ENCODE measurements at places on chromosomes 16 and 17.

DNA sequence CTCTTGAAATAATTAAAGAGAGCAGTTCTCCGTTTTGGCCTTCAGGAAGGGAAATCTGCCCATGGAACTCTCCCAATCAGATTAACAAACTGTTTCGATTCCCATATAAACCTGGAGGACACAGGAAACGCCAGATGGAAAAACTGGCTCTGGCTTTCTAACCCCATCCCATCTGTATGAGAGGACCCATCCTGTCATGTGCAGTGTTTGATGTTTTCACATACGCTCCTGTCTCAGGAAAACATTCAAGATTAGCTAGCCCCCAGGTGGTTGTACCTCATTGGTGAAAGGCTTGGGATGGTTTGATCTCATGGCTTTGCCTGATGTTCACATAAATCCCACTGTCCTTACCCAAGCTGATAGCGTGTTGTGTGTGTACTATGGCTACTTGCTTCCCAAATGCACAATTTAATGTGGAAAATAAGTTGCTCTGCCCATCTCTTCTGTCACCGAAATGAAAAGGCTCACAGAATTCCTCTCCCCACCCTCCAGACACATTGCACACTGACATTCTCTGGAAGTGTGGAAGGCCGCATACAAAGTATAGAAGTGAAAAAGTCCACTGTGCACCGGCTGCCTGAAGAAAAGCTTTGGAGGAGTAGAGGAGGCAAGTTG is 18.2 kb upstream of the ERN1 start:
- DNase-seq: no peak

DNA sequence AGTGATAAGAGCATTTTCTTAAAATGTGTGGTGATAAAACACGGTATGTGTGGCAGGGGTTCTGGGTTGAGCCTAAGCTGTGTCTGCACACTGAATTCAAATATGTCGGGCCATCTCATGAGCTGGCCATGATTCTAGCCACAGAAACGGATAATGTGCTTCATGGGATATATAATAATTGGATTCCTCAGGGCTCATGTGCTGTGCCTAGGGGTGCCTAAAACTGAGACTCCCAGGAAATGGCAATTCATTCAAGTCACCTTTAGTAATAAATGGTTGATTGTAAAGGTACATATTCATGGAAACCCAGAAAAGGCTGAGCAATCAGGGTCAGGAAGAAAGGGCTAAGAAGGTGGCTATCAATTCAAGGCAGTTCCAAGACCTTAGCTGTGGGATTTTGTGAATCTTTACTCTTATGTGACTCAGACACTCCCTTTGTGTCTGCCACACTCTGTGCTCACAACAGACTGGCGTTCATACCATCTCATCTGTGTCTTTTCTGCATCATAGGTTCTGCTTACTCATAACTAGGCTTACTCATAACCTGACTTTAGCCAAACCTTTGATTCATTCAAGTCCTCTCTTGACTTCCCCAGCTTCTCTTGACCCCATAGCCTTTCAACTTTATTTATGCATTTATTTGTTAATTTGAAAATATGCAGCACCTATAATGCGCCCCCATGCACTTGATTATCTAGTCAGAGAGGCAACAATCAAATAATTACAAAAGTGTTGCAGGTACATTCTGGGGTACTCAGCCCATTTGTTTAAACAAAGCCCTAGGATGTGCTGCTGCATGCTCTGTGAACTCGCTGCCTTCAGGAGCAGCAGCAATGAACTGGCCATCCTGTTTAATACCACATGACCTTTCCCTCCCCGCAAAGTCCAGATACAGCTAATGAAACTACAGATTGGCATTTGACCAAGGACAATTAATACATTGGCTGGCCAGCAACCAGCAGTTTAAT is 28.4 kb upstream of the MED13 start:
- no peak for DNase-seq

DNA sequence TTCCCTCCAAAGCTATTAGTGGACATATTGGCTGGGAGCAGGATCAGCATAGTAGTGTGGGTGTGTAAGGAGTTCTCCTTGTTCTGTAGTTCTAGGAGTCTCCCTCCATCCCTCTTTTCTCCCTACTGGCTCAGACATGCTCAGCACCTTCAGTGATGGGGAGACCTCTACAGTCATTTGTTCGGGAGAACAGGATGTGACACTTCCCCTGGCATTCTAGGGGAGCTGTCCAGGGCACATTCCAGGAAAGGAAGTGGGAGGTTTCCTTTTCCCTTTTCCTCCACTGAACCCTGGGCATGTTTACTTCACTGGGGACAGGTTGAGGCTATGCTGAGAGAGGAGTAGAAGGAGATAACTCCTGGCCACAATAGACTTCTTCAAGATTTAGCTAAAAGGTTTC is 86.5 kb downstream of the MYH13 start:
- DNase-seq: no peak

DNA sequence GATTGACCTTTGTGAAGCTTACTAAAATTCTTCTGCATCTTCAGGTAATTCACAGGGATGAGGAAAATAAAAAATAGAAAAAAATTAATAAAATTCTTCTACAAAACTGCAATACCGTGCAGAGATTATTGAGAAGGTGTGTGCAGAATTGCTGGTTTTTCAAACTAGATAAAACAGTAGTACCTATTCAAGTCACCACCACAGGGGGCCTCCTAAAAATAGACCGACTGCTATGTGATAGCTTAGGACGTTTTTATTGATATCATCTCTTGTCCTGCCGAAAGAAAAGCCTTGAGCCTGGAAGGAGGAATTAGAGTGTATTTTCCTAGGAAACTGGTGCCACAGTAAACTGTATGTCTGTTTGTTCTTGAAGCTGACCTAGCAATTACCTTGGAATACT is 325.9 kb downstream of the ZFHX3 start:
- DNase-seq: peak; percentile 90

DNA sequence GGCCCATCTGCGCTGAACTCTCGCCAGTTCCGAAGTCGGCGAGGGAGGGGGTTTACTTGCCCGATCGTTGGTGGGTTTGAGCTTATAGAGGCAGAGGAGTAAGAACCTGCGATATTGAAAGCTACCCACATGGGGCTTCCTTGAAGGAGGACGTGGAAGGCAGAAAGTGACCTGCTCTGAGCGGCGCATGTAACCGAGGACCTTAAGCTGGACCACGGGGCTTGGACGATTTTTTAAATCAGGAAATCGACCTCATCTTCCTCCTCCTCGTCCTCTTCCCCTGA is 2.0 kb downstream of the PRAC2 start:
- DNase-seq: no peak

- no peak for DNase-seq
These were observed 38.8 kb downstream of the IST1 start for GRCh38 chr16:71933913-71934695.

DNA sequence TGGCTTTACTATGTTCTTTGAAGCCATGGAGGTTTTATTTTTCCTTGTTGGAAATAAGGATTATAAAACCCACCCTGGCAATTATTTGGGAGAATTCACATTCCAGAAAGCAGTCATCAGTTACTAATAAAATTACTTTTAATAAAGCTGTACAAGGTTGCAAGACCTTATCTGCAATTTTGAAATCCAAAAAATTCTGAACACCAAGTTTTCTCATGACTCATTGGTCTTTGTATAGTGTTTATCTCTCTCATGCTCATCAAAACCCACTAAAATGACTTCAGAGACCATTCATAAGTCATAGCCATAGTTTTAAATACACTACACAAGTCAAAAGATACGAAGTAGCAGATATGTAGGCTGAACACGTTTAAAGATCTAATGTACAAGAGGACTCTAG is 6.0 kb upstream of the KRT38 start:
- no peak for DNase-seq

DNA sequence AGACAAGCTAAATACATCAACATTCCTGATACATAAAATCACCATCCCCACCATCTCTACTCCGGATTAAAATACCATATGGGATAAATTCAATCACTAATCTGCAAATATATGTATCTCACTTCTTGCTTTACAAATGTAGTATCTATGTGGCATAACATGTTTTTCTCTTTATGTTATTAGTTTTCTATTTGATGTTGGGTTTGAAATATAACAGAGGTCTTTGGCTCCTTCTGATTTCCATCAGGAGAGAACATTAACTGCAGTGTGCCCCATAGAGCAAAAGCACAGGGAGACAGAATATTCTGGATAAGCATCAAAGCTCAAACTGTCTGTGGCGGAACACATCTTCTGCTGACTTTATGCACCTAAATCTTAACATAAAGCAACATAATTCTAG is 547.2 kb upstream of the CDH8 start:
- no peak for DNase-seq

DNA sequence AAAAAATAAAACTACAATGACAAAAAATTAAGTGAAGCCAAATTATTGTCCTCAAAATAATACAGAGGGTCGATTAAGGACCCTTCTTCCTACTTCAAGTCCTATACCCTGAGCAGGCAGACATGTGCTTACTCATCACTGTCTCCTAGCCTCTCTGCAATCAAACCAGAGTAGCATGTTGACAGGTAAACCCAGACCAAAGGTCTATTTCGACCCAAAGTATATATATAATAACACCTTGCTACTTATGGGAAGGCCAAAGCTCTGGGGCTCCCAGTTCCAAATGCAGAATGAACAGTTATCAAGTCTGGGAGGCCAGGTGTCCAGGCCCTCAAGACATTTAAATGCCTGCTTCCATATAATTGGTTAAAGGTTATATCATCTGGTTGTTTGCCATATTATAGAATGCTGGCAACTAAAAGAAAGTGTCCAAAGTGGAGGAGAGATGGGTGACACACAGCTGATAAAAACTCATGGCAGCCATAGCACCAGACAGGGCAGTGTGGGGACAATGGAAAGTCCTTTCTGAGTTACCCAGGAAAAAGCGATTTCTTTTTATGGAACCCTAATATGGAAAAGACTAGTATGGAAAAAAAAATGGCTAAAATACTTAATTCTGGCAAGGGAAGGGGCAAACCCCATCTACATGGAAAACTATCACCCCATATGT is 53.6 kb downstream of the N4BP1 start:
- no peak for DNase-seq

DNA sequence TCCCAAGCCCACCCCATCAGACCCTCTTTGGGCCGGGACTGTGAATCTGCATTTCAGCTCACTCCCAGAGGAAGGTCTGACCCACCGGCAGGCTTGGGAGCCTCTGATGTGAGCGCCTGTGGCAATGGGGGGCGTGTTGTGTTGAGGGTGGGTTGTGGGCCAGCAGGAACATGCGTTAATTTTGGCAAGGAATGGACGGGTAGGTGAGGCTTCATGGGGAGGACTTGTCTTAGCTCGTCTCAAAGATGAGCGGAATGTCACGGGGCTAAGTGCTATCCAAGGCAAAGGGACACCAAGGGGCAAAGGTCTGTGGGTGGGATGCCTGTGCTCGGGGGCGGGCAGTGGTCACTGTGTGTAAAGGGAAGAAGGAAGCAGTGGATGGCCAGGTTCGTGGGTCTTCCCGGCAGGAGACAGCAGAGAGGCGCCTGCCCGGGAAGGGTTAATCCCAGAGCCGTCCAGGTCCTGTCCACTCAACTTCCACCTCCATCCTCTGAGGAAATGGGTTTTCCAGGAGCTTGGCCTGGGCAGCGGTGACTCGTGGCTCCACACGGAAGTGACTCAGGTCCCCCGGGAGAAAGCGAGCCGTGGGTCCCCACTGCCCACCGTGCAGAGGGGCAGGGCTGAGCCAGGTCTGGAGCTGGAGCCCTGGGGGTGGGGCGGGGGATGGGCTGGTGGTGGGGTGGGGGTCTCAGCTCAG is 17.4 kb downstream of the ADGRG1 start:
- DNase-seq: no peak

GRCh38 chr16:28311913-28312312 is 19.6 kb downstream of the SBK1 start:
- DNase-seq: no peak

- no peak for DNase-seq
These were observed 180.2 kb upstream of the CHMP6 start for GRCh38 chr17:80811181-80812105.

Data from COR-L47 (cell line).